ENCODE measurements at places on chromosomes 16 and 17.

- DNase-seq, result no peak
Measured at GRCh38 chr16:9570521-9570920, 479.1 kb downstream of the HAPSTR1 start.

- no peak for DNase-seq
Measured at GRCh38 chr17:47806913-47807255, 14.7 kb downstream of the OSBPL7 start.

DNA sequence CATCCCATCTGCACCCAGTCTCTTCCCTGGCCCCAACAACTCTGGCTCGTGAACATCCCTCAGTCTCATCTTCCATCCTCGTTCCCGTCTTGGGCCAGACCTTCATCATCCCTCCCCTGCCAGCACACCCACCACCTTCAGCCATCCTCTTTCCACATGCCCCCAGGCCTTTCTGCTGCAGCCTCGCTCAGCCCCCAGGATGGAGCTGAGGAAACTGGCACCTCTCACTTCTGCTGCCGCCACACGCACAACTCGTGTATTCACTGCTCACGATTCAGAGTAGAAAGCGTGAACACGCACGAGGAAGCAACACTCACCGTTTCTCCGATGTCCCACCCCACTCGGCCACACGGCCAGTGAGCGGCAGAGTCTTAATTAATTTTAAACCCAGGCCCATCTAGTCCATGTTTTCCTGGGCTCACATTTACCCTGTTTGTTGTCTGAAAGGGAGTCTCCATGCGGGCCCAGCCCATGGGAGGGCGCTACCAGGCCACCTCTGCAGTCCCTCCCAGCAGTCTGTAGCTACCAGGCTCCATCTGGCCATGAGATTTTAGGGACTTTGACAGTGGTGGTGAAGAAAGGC, 12.5 kb downstream of the C16orf90 start:
- no peak for DNase-seq

DNA sequence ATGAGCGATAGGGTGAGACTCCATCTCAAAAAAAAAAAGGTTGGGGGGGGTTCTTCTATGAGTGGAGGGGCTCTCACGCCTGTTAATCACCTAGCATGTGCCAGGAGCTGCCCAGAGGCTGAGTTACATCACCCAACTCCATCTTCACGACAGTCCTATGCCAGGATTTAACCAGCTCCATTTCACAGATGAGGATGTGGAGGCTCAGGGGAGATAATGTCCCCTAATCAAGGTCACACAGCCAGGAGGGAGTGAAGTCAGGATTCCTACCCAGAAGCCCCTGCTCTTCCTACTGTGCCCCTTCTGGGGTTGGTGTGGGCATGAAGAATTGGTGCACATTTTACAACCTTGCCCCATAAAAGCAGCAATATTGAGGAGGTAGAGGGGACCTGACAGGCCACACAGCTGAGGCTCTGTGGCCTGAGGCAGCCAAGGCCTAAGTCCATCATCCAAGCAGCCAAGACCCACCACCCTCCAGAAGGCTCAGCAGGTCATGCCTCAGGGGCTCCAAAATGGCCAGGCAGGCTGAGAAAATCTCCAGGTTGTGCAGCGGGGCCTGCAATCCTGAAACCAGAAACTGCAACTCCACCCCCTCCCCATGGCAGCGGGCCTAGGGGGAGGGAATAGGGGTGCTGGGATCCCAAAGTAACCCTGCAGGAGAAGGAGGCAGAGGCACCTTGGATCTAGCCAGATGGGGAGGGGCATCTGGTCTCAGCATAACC, 6.9 kb downstream of the PPY start:
- DNase-seq, result no peak

DNA sequence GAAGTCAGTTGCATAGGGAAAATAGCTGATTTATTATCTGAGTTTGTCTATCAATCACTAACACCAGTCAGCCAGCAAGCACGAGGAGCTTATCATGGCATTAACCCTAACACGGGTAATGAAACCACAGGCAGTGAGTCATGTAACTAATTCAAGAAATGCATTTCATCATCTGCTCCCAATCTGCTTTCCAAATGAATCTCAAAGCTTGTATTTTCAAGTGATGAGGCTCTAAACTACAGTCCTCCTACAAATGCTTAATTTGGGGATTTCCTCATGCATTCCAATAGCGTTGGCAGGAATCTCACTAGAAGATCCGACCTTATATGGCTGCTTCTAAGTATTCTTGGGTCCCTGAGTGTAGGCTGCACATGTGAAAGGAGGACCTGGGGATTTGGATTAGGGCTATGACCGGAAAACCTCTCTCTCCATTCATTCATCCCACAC, 118.4 kb upstream of the HSBP1 start:
- no peak for DNase-seq

DNA sequence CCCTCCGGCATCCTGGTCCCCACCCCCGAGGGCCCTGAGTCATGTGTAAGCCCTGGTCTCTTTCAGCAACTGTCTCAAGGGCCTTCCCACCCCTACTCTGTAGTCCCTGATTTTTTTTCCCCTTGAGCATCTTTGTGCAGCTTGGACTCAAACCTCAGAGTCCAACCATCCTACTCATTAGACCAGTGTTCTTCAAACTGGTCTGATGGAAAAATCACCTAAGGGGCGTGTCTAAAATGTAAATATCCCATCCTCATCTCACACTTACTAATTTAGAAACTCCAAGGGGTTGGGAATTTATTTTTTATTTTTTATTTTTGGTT, 624 bp downstream of the G6PC3 start:
- no peak for DNase-seq

DNA sequence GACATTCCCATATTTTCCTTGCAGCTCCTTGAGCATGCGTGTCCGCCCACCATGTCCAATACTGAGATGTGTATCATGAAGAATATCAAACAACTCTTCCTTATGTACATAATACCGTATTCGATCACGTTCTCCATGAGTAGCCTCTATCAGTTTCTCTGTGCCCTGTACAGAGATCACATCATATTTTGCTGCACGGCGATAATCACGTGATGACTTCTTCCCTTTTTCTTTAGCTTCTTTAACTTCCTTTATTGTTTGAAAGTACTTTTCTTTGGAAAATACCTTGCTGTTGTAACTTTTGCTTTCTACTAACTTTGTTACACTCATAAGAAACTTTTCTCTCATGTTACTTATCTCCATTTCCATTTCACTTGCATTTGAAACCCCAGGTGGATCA, 6.6 kb downstream of the KRABD2 start:
- no peak for DNase-seq

Measured in stimulated activated CD8-positive, alpha-beta memory T cell treated with anti-CD3 and anti-CD28 coated beads, Interleukin-15, amount 100 ng/mL, for 48 hours (primary cell).